ENCODE measurements at places on chromosomes 3 and 15.
A peak's percentile ranks its signal among the peaks of the same experiment; 100 is the strongest.

DNA sequence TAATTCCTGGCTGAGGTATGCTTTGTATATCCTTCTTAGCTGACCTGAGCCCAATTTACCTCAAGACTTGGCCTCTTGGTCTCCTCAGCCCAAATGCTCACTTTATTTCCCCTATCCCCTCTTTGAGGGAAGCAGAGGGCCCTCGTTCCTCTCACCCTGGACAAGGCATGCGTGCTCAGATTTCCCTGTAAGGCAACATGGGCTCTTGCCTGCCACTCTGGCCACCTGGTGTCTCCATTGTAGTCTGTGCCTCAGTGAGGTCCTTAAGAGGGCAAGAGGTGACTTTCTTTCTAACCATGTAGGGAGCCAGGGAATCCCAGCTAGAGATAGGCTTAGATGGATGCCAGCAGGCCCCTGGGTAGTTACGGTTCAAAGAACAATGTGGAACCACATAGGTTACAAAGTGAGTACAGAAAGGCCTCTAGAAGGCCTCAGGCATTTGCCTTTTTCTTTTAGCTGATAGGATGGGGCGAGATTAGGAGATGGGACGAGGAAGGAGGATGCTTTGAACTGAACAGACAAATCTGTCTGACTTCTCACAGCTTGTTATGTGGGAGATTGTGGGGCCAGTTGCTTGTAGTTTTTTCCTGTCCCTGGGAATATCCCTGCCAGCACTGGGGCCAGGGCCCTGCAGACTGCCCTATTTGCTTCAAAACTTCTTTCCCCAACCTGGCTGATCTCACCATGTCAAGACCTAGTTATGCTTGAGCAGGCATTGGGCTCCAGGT, 1.1 kb upstream of the INTS14 start:
- H3K36me3 ChIP-seq = no peaks in the 10 kb centered on the region
- peaks cover 4% of the 10 kb centered on the region for H3K4me1 ChIP-seq
- H3K27me3 ChIP-seq = no peaks in the 10 kb centered on the region
- no peak for DNase-seq
- H3K27ac ChIP-seq = no peak overlapping the region

DNA sequence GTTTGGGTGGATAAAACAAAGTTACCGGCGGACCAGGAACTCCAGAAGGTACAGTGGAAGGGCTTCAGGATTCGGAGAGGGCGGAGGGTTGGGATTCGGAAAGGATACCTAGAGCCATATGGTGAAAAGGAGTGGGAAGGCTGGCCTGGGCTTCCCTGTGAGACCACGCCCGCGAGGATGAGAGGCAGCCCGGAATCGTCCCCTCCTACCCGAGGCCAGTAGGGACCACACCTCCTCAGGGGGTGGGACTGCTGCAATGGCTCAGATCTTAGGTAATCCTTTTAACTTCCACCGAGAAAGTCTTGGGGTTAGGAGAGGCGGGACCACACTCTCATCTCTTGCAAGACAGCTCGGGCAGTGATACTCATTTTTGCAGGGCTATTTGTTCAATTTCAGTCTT, 511.3 kb downstream of the OCA2 start:
- H3K27ac ChIP-seq = no peak overlapping the region
- no peak overlapping the region for H3K4me3 ChIP-seq
- no peaks in the 10 kb centered on the region for H3K27me3 ChIP-seq
- no peaks in the 10 kb centered on the region for H3K4me1 ChIP-seq

GRCh38 chr3:125684199-125684598, 88.9 kb upstream of the OSBPL11 start:
- no peaks in the 10 kb centered on the region for H3K36me3 ChIP-seq
- H3K27me3 ChIP-seq = no peaks in the 10 kb centered on the region
- no peaks in the 10 kb centered on the region for H3K4me1 ChIP-seq
- no peak overlapping the region for H3K27ac ChIP-seq
- DNase-seq = peak; percentile 39

GRCh38 chr3:59304296-59304695, 254.5 kb upstream of the CFAP20DC start:
- H3K27me3 ChIP-seq = no peaks in the 10 kb centered on the region
- no peak overlapping the region for H3K4me3 ChIP-seq
- H3K4me1 ChIP-seq = no peaks in the 10 kb centered on the region
- no peak overlapping the region for H3K27ac ChIP-seq

DNA sequence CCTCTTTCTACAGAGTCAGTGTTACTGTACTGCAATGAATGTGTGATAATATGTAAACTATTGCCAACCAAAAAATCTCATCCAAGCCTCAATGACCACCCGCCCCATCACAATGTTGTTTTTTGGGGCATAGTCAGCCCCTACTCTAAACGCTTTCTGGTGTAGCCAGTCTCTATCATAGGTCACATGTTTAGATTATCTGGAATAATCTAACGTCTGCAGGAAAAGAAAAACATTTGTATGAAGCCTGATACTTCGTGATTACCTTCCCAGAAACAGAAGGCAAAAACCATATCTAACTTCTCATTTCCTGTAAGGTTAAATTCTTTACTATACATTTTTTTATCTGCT, 1331.8 kb upstream of the GBE1 start:
- no peak overlapping the region for H3K4me3 ChIP-seq
- no peak overlapping the region for H3K27ac ChIP-seq
- no peaks in the 10 kb centered on the region for H3K36me3 ChIP-seq
- no peaks in the 10 kb centered on the region for H3K27me3 ChIP-seq

DNA sequence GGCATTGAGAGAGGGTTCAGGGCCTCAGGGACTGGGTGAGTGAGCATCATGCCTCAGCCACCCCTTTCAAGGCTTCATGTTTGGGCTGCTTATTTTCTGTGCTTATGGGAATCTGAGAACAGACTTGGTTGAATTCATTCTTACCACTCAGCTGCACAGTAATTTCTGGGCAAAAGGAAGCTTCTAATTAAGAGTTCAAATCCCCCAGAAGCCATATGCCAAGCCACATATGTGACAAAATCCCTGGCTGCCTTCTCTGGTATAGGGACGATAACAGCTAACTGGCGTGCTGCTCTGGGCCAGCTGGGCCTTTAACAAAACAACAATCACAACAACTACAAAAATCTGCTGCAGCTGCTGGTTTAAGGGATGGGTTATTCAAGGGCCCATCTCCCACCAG, 181.0 kb upstream of the ANKRD28 start:
- DNase-seq = no peak
- no peaks in the 10 kb centered on the region for H3K36me3 ChIP-seq
- no peak overlapping the region for H3K27ac ChIP-seq

GRCh38 chr3:25441234-25441856, 13.3 kb downstream of the RARB start:
- no peaks in the 10 kb centered on the region for H3K4me1 ChIP-seq
- no peaks in the 10 kb centered on the region for H3K27me3 ChIP-seq
- no peak overlapping the region for H3K4me3 ChIP-seq

DNA sequence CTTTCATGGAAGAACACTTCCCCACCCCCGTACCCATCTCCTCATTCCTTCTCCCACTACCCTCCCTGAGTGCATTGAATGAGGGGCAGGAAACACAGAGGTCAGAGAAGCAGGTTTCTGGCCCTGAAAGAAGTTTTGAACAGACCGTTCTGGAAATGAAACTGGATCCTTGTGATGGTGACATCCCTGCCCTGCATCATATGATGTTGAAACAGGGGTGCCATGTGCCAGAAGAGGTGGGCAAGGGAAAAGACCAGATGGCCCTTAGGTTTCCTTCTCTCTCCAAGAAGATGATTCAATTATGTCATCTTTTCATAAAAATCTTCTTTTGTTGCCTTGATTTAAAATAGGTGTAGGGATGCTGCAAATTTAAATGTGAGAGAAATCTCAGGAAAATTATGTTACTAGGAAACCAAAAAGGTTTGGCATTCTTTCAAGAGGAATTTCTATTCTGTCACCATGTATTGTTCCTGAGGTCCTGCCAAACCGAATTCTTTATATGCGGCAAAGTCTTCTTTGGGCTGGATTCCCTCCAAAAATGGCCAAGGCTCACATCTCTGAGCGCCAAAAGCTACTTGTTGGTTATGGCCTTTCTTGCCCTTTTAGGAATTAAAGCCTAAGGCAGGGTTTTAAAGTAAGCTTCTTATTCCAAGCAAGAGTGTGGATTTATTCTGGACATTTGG, 19.9 kb upstream of the TNFAIP8L3 start:
- no peak overlapping the region for H3K4me3 ChIP-seq
- H3K27me3 ChIP-seq = no peaks in the 10 kb centered on the region
- DNase-seq = no peak
- no peak overlapping the region for H3K27ac ChIP-seq

DNA sequence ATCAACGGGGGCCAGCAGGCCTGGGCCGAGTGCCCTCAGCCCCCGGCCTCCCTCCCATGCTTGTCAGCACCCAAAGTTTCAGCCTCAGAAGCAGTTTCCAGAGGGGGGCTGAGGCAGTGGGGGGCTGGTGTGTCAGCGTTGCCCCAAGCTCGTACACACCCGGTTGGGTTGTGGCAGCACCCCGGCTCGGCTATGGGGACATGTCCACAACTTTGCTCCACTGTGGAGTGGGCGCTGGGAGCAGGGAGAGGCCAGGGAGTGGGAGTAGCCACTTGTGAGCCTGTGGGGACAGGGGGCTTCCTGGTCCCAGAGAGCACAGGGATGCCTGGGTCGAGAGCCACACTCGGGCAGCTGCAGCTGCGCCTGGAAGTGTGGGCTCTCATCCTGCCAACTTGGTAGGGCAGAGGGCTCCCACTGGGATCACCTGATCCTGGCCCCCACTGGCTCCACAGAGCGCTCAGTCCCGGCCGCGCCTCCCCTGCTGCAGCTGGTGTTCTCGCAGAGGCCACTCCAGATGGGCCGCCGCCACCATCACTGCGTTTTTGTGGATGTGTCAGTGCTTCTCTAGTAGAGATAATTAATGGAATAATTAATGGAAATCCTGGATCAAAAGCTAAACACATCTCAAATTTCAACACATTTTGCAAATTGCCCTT, 75.1 kb downstream of the NR1D2 start:
- no peaks in the 10 kb centered on the region for H3K27me3 ChIP-seq
- no peak for DNase-seq
- no peaks in the 10 kb centered on the region for H3K4me1 ChIP-seq
- H3K36me3 ChIP-seq = no peaks in the 10 kb centered on the region
- no peak overlapping the region for H3K4me3 ChIP-seq

- H3K4me3 ChIP-seq = no peak overlapping the region
- no peaks in the 10 kb centered on the region for H3K27me3 ChIP-seq
- no peaks in the 10 kb centered on the region for H3K36me3 ChIP-seq
- H3K27ac ChIP-seq = no peak overlapping the region
- DNase-seq = no peak
Observed at GRCh38 chr3:185988080-185988815, 50.4 kb upstream of the TRA2B start.

GRCh38 chr3:111856501-111856900, 2.6 kb upstream of the PHLDB2 start:
- H3K36me3 ChIP-seq = no peaks in the 10 kb centered on the region
- no peak for DNase-seq
- no peak overlapping the region for H3K4me3 ChIP-seq
- H3K27ac ChIP-seq = no peak overlapping the region

GRCh38 chr3:149964291-149964690, 6.4 kb downstream of the PFN2 start:
- H3K27ac ChIP-seq = no peak overlapping the region
- H3K4me1 ChIP-seq = no peaks in the 10 kb centered on the region
- H3K27me3 ChIP-seq = no peaks in the 10 kb centered on the region
- no peak overlapping the region for H3K4me3 ChIP-seq
- peaks cover 9% of the 10 kb centered on the region for H3K36me3 ChIP-seq
- DNase-seq = no peak

DNA sequence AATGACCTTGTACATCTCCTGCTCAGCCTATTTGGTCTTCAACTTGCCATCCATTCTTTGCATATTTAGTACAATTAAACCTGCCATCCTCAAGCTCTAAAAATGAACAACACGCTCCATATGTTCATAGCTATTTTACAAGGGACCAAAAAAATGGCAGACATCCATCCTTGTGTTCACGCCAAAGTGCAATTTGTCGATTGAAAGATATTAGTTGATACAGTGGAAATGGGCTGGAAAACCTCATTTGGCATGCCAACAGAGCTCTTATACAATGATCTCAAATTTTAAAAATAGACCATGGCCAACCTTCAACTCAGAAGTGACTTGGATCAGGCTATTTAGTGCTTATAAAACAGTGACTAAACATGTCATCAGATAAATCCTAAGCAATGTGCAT, 413.6 kb upstream of the ARL6 start:
- H3K4me3 ChIP-seq = no peak overlapping the region
- no peak overlapping the region for H3K27ac ChIP-seq
- DNase-seq = no peak
- no peaks in the 10 kb centered on the region for H3K27me3 ChIP-seq
- no peaks in the 10 kb centered on the region for H3K36me3 ChIP-seq

GRCh38 chr3:15283702-15284101, 48.7 kb downstream of the SH3BP5 start:
- no peak overlapping the region for H3K27ac ChIP-seq
- DNase-seq = no peak
- H3K27me3 ChIP-seq = no peaks in the 10 kb centered on the region

- no peaks in the 10 kb centered on the region for H3K36me3 ChIP-seq
- no peaks in the 10 kb centered on the region for H3K27me3 ChIP-seq
- no peak overlapping the region for H3K27ac ChIP-seq
- no peak for DNase-seq
- H3K4me1 ChIP-seq = 0 out of 2 replicates have a peak, but pooled peaks cover 1% of the 10 kb centered on the region
Observed at GRCh38 chr15:68328443-68328842, 50.9 kb downstream of the FEM1B start.

- H3K4me3 ChIP-seq = no peak overlapping the region
- no peaks in the 10 kb centered on the region for H3K27me3 ChIP-seq
- no peaks in the 10 kb centered on the region for H3K36me3 ChIP-seq
- no peak overlapping the region for H3K27ac ChIP-seq
- H3K4me1 ChIP-seq = no peaks in the 10 kb centered on the region
Observed at GRCh38 chr15:39127925-39128617, 452.8 kb upstream of the THBS1 start.

GRCh38 chr3:16304061-16305010, 39.3 kb downstream of the OXNAD1 start:
- DNase-seq = no peak
- H3K36me3 ChIP-seq = no peaks in the 10 kb centered on the region
- no peaks in the 10 kb centered on the region for H3K4me1 ChIP-seq
- H3K4me3 ChIP-seq = no peak overlapping the region
- no peaks in the 10 kb centered on the region for H3K27me3 ChIP-seq
- H3K27ac ChIP-seq = no peak overlapping the region

- H3K27ac ChIP-seq = no peak overlapping the region
- H3K4me3 ChIP-seq = no peak overlapping the region
- no peaks in the 10 kb centered on the region for H3K27me3 ChIP-seq
- no peak for DNase-seq
- H3K4me1 ChIP-seq = no peaks in the 10 kb centered on the region
Observed at GRCh38 chr15:29874977-29875376, 52.7 kb upstream of the TJP1 start.
